Activated CD8-positive, alpha-beta memory T cell treated with anti-CD3 and anti-CD28 coated beads for 1 hour (primary cell): ENCODE measurements at places on chromosomes 3 and 15.

DNA sequence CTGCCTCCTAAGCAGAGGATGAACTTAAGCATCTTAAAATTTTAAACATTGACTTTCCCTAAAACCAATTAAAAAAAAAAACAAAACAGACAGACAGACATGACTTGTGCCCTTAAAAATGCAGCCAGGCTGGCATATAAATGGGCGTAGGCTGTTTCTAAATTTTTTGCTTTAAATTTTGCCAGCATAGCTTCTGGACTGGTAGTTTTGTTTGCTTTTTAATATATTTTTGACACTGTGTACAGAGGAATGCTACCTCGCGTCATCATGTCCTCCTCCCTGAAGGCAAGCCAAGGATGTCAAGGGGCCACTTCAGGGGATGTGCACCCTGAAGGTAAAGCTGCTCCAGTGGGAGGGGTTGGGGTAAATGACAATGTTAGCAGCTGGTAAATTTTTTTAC is 134.8 kb downstream of the PGPEP1L start:
- DNase-seq: no peak

DNA sequence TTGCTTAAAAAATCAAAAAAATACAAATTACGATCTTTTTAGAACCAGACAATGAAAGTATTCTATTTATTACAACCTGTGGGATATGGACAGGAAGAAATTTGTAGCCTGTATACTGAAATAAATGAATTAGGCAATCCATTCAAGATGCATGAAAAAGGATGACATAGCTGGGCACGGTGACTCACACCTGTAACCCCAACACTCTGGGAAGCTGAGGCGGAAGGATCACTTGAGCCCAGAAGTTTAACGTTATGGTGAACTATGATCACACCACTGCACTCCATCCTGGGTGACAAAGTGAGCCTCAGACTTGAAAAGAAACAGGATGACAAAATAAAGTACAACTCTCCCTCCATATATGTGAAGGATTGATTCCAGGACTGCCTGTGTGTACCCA is 74.1 kb downstream of the MSL2 start:
- no peak for DNase-seq

- no peak for DNase-seq
Observed at GRCh38 chr3:46865546-46865945, 2.3 kb upstream of the MYL3 start.

- no peak for DNase-seq
Observed at GRCh38 chr3:167843481-167843880, 108.0 kb downstream of the SERPINI1 start.
